ENCODE measurements at places on chromosomes 7 and 10.

DNA sequence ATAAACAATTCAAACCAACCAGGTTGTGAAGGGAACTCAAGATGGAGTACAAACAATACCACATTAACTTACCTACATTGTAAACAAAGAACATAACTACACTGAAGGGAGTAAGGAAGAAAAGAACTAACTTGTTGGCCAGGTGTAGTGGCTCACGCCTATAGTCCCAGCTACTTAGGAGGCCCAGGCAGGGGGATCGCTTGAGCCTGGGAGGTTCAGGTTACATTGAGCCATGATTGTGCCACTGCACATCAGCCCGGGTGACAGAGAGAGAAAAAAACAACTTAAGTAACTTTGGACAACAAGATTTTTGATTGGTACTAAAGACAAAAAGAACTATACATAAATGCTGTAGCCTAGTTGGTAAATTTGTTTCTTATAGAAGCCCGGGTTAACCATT, 68.8 kb downstream of the TRIL start:
- DNase-seq: no peak

DNA sequence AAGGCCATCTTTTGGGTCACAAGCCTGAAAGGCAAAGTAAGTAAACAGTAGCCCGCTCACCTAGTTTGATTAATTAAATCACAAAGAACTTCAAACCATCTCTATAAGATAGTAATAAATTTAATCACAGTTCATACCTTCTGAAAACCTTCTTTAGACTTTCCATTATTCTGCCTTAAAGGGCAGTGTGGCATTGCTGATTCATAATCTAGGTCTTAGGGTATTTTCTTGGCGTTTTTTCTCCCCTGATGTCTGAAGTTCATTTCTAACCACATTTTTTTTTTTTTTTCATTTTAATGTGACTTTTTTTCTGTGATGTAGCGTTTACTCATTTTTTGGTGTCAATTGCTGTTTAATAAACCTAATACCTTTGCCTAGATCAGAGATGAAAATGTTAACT, 27.5 kb downstream of the LOXL4 start:
- DNase-seq: no peak

GRCh38 chr7:45157653-45158401, at the start of gene RAMP3:
RAMP3 (plus strand) TSS chr7:45157791; CDS start chr7:45157829, 38 bp downstream.
- no peak for DNase-seq

DNA sequence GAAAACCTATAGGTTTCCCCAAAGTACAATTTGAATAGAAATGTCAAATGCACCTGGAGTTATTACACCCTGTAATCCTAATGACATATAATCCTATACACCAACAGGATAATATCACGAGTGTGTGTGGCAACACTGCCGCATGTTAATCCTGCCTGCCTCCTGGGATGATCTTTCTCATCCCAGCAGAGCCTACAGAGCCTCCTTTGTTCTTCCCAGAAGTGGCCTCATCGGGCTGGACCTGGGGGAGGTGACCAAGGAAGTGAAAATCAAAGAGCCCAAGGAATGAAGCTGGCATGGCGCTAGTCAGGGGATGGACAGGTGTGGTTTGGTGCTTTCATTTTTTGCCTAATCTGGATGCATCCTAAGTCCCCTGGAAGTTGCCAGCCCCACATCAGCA, 29.5 kb upstream of the LEP start:
- no peak for DNase-seq

DNA sequence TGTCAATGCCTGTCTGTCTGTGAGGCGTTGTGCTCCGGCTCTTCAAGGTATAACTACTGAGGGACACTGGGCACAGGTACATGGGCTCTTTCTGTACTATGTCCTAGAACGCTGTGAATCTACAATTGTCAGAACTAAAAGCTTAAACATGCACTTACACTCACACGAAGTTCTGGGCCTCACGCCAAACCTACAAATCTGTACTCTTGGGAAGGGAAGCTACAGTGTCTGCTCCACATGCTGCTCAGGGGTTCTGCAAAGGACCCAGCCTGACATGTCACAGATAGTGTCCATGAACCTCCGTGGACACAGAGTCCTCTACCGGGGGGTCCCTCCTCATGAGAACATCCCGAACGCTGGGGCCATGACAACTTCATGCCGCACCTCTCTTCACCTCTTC, 268.7 kb downstream of the WDR37 start:
- no peak for DNase-seq

DNA sequence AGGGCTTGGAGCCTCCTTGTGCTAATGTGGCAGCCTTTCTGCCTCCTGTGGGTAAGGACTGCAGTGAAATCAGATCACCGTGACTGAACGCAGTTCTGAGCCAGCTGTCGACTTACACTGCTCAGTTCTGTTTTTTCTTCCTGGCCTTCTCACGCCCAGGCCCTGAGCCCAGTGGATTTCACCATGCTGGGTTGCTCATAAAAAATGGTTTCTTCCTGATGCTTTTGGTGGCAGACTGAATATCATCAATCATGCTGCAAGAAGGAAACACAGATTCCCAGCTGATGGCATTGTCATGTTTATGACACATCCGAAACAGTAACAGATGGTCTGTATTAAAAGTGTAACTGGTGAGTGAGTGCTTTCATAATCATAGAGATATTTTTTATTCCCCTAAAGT, 389.6 kb downstream of the GALNT17 start:
- DNase-seq: no peak

GRCh38 chr7:7422641-7423040, 113.0 kb downstream of the COL28A1 start:
- no peak for DNase-seq

DNA sequence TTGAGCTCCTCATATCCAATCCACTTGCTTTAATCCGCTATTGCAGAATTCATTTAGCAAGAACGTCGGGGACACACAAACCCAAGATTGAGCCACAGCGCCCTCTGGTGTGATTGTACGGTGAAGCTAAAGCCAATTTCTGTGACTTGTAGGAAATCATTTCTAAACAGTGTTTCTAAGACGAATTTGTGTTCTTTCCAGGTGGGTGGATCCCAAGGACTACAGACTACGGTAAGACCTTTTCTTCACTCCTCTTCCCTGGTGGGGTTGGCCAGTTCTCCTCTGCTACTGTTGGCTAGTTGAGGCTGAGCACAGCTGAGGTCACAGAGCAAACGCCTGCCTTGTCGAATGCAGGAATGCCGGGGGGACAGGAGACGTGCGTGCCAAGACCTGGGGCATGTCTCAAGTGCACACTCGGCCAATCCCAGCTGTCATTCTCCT, 5.2 kb downstream of the DMBT1 start:
- DNase-seq: peak; percentile 58

GRCh38 chr10:72379062-72379461, 24.3 kb upstream of the DNAJB12 start:
- no peak for DNase-seq

GRCh38 chr10:129847741-129848483, 116.2 kb downstream of the EBF3 start:
- DNase-seq: no peak

GRCh38 chr10:53898532-53898931, 902.5 kb downstream of the PCDH15 start:
- no peak for DNase-seq

DNA sequence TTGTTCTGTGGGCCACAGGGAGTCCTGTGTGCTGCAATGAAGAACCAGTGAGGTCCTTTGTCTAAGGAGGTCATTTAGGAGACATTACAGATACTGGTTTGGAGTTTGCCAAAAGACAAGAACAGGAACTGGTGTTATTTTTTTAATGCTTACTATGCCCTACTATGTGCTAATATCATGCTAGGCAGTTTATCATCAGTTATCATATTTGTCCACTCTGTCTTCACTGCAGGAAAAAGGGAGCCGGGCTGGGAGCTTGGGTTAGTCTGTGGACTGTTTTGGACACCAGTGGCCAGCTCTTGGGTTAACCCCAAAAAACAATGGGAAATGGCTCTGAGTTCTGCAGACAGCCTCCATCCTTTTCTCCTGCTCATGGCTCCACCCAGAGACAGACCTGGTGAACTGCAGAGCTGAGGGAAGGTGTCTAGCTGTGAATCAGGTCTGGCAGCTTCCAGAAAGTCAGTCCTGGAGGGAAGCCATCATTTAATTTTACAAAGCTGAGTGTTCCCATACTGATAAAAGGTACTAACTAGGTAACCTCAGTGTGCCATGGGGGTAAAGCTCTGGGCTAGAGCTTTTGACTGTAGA, 101.2 kb upstream of the ZNF746 start:
- no peak for DNase-seq

DNA sequence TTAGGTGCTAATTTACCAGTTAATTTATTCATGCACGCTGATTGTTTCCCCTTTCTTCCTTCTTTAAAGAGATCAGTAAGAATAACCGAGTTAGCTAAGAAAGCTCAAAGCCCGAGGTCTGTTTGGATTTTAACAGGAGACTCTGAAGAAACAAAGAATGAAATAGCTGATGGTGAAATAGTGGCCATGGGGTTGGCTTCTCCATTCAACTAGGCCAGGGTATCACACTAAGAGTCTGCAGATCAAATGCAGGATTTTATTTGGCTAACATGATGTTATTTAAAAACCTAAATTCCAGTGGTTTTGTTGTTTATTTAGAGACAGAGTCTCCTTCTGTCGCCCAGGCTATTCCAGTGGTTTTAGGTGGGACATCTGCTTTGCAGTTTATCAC, 65.2 kb upstream of the SYPL1 start:
- no peak for DNase-seq

GRCh38 chr7:739455-739982, 12.4 kb upstream of the PRKAR1B start:
- no peak for DNase-seq

Measured in foreskin melanocyte (primary cell).